CD4-positive, alpha-beta T cell (primary cell): ENCODE measurements at places on chromosomes 2 and 18.

- DNase-seq, result no peak
Observed at GRCh38 chr18:25230658-25231326, 121.2 kb downstream of the ZNF521 start.

DNA sequence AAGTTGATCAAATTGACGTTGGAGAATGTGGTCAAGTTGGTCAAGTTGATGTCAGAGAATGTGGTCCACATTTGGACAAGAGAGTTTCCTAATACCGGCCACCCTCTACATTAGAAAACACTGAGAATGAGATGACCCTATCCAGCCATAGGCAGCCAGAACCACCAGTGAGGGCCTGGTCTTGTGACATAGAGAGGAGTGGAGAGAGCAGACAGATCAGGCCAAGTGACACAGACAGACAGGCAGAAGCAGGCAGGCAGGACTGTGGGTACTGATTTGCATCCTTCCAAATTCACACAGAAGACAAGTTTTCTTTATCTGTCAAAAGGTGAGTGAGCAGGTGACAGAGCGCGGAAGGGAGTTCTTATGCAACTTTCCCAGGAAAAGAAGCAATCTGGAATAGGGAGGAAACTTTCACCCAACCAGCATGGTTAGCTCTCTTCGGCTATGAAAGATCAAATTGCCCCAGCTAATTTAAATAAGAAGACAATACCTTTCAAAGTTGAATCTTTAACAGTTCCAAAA lies 109.1 kb upstream of the PID1 start:
- no peak for DNase-seq

DNA sequence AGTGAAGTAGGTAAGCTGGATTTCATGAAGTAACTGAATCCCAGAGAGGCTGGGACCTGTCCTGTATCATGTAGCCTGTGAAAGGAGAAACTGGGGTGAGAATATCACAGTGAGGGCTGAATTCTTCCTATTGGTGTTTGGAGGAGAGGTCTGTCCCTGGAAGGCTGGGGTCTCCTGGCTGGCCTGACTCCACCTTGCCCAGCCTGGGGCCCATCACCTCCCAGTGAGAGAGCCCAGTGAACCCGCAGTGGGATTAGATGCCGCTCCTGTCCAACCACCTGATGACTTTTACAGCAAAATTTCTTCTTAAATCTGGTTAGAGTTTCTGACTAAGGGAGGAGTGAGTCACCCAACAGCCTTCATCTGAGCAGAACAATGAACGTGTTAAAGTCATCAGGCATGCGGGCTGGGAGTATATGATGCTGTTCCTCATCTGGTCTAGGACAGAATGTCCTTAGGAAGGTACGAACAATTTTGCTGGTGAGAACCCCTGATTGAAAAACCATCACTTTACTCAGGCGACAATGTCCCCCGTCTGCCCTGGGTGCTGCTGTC lies 152.9 kb downstream of the LPIN1 start:
- DNase-seq, result no peak

DNA sequence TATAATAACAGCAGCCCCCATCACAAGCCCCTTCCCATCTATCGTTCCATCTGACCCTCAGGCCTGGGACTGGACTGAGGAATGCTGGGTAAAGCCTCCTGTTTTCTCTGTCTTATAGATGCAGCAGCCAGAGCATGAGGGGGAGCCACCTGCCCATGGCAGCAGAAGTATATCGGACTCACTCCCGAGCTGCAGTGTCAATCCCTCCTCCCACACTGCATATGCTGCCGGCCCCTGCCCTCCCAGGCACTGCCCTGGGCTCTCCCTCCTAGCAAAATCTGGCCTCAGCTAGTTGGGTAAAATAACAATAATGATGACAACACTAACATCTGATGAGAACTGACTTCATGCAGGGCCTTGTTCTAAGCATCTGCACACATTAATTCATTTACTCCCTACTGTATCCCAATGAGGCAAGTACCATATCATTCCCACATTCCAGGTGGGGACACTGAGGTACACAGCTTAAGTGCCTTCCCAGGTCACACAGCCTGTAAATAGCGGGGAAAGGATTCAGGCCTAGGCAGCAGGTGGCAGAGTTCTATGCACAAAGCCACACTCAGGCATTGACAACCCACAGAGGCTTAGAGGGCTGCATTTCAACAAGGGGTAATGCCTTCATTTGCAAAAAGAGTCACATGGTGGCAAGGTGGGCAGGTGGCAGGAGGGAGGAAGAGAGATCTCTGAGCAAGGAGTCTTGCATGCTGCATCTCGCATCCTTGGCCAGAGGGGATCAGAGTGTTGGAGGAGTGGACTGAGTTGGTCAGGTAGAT lies 190.0 kb downstream of the ZBTB7C start:
- no peak for DNase-seq

- DNase-seq, result no peak
Observed at GRCh38 chr18:29087616-29088246, 910.8 kb upstream of the CDH2 start.

DNA sequence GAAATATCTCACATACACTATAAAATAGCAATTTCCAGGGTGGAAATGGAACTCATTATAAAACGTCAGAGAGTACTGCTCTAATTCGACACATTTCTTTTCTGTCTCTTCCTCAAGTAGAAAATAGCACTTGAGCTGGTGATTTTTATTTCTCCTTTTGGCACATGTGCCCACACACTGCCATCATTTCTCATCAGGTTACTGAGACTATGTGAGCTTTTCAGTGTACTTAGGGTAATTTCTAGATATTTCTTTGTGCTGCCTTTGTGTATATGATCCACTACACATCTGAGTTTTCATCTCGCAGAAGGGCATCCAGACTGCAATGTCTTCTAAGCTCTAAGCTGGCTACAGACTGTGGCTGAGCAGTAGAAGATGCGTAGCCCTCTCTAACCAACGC lies 62.1 kb upstream of the PGAP1 start:
- DNase-seq, result no peak

- no peak for DNase-seq
Observed at GRCh38 chr2:127083819-127084503, 23.0 kb downstream of the BIN1 start.

GRCh38 chr2:37105150-37105549 lies 20.8 kb downstream of the GPATCH11 start:
- DNase-seq, result no peak

DNA sequence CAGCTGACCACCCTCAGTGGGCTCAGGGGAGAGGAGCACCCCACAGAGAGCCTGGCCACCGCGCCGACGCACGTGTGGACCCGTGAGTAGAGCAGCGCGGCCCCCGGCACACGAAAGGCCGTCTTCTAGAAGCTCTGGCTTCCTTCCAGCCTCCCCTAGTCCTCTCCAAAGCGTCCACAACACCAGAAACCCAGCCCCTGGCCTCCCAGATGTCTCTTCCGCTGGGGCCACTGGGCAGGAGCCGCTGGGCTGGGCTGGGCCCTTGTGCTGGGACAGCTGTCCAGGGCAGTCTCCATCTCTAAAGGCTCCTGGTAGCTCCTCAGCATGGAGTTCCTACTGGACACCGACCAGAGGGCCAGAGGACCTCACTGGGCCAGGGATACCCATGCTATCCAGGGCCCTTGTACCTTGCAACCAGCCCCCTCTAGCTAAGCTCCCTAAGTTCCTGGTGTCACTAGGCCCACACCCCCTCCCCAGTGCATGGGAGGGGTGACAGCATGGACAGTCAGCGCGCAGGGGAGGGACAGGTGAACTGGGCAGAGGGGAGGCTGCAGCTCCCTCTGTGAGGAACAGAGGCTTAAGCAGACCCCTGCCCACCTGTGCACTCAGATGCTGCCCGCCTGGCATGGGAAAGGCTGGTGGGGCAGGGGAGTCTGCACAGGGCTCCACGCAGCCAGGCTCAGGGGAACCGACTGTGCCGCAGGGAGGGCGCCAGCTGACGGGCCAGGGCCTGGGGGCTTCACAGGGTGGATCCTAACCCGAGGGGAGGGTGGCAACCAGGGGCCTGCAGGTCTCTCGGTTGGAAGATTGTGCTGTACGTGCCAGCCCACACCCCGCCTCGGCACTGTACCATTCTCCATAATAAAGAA lies 32.9 kb downstream of the MTERF4 start:
- DNase-seq, result no peak

DNA sequence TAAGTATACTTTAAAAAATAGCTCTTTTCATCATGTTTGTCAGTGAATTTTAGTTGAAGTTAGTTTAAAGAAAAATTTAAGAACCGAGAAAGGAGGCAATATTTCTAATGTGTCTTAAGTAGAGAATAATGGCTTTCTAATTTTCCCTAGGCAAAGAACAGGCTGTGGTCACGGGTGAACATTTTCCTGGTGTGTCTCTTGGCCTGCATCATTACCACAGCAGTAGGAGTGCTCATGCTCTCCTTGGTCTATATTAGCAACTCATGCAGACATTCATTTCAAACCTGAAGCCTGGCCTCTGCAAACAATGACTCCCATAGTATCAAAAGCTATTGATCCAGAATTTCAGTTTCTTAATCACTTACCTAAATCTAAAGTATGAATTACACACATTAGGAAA lies 57.4 kb downstream of the C18orf54 start:
- DNase-seq, result no peak

DNA sequence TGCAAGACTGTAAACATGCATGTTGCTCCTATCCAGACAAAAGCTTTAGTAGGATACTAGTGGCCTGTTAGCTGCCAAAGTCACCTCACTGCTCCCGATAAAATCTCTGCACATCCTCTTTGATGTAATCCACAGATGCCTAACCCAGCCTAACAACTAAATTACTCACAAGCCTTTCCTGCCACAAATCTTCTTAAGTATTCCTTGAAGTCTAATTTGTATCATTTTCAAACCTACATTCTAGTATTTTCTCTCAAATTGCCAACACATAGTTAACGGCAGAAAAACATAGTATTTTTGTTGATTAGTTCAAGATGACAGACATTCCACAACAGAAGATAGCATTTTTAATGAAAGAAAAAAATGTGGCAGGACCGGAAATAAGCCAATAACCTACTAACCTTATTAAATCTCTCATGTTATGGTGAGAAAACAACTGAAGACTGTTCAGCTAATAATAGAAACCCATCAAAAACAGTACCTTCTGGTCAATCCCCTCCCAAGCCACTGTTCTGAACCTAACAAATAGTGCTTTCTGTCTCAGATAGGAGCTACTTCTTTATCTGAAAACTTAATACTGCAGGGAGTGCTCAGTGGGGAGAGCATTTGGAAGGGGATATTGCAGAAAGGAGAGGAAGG lies at the start of gene MPP4:
Gene MPP4, minus strand, starts transcription at position 57 of the 639 bp plus-strand sequence. CDS start 4,690 bp downstream, outside the sequence.
- no peak for DNase-seq

DNA sequence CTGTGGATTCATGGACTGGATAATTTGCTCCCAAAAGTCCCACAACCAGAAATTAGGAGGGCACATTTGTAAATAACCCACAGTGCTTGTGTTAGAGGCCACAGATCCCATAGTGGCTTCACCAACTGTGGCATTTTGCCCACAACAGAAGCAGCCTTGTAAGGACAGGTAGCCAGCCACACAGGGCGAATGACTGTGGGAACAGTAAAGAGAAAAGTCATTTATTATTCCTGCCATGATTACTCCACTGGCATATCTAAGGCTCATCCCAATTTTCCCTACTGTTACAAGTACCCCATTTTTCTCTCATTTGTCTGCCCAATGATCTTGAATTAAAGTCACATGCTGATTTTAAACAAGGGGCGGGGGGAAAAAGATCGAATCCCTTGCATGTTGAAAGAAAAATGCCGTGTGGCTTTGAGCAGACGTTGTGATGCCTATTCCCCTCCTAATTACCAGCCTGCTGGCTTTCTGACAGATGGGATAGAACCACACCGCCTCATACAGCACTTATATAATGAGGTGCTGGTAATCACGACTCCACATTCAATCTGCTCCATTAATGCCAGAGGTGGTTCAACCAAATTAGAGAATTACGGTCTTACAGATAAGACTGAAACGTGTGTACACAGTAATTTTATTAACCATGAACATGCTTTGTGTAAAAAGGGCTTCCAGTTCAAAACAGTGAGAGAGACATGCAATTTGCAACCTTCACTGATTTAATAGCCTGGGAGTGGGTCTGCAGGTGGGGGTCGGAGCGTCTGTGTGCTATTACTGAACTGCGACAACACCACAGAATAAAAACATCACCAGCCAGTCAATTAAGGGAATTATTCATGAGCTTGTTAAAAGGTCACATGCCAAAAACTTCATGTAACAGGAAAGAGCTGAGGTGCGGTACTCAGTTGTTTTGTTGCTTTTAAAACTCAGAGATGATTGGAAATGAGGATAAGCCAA lies 196.0 kb downstream of the TMEM163 start:
- DNase-seq, result no peak

DNA sequence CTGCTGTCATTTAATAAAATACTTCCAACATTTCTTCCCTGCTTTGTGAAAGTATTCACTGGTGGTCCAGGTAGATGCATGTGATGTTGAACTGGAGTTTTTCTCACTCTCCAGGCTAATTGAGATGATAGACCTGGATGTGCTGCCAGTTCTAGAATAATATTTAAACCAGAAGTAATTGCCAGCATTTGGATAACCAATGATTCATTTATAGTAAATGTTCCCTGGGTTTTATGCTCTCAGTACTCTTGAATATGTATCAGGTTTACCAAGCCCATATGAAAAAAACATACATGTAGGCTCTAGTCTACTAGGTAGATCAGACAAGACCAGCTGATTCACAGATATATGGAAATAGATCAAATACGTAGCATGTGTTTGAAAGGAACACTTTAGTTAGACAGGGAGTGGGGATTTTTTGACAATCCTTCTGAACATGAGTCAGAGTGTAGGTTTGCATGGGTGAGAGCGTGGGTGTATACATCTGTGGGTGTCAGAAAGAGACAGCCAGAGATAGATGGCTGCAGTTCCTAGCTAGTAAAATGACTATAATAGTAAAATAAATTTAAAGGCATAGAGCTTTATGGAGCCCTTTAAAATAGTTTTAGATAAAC lies 115.1 kb downstream of the NAB1 start:
- no peak for DNase-seq

- DNase-seq, result no peak
Observed at GRCh38 chr2:229257985-229258384, 13.1 kb downstream of the PID1 start.

- no peak for DNase-seq
Observed at GRCh38 chr18:46809145-46809544, 52.3 kb upstream of the ST8SIA5 start.

GRCh38 chr18:7532942-7533341 lies 34.2 kb upstream of the PTPRM start:
- DNase-seq, result no peak

- no peak for DNase-seq
Observed at GRCh38 chr2:232142049-232142448, 180.5 kb downstream of the DIS3L2 start.

GRCh38 chr18:33113416-33113815 lies 327.1 kb downstream of the CCDC178 start:
- DNase-seq, result no peak

DNA sequence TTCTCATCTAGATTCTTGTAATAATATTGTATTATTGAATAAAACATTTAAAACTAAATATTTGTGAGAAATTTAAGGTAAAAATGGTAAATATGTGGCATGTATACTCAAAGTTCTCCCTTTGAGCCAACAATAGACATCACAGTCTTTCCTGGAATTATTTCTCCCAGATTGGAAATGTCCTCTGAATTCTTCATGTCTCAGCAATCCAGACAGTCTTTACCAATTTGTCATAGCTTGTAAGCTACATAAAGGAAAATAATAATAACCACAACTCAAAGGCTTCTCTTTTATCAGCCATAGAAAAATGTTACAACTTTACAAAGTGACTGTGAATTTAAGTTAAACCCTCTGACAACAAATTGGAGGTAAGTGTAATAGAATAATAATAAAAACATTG lies 784.9 kb downstream of the EPHA4 start:
- DNase-seq, result no peak

GRCh38 chr2:80926168-80926567 lies 621.6 kb upstream of the LRRTM1 start:
- no peak for DNase-seq

- DNase-seq, result no peak
Observed at GRCh38 chr2:204583773-204584172, 38.5 kb downstream of the PARD3B start.

GRCh38 chr2:66576561-66577320 lies 141.8 kb downstream of the MEIS1 start:
- no peak for DNase-seq
